ENCODE measurements at places on chromosomes 12 and 14.

GRCh38 chr14:61254808-61255526 lies 26.2 kb downstream of the TMEM30B start:
- ATAC-seq: no peak

- no peak for ATAC-seq
Observed at GRCh38 chr14:21083565-21084325, 13.6 kb downstream of the ARHGEF40 start.

- no peak for ATAC-seq
Observed at GRCh38 chr12:108947097-108947496, 67.2 kb downstream of the DAO start.

DNA sequence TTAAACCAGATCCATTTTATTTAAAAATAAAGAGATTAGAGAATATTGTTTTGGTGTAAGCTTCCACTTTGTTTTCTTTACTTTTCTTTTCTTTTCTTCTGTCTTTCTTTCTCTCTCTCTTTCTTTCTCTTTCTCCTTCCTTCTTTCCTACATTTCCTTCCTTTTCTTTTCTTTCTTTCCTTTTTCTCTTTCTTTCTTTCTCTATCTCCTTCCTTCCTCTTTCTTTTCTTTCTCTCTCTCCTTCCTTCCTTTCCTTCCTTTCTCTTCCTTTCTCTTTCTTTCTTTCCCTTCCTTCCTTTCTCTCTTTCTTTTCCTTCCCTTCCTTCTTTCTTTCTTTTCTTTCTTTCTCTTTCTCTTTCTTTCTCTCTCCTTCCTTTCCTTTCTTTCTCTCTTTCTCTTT lies 100.8 kb downstream of the TMTC3 start:
- ATAC-seq: no peak

- ATAC-seq: no peak
Observed at GRCh38 chr12:42639556-42639955, 50.0 kb upstream of the PRICKLE1 start.

DNA sequence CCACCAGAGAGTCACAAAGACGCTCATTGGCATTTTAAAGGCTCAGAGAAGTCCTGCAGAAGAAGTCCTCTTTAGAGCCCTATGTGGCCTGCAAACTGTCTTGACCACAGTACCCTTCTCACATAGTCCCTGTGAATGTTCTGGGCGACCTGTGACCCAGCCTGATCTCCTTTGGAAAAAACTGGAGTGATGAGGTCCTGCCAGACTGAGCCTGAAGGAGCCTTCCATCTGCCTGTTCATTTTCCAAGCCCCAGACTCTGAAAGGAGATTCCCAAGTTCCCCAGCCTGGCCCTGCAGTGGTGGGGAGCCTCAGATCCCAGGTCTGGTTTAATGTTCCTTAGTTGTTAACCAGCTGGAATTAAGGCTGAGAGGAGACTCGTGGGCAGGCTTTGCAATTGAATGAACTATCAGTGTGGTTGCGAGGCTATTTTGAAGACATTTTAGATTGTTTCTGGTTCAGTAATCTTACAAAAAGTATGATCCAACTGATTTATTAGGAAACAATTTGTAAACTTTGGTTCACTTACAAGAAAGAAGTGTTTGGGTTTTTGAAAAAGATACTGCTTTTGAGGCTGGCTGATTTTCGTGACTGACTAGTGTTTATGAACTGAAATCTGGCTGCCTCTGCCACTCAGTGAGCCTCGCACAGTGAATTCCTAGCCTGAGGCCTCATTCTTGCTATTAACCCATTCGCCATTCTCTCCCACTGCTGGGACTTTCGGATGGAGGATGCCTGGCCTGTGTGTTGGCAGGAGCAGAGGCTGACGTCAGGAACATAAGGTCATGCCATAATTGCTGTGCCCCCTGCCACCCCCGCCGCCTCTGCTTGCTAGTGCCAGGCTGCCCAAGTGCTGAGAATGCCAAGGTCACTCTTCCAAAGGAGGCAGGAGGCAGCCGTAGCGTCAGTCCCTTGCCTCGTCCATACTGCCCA lies 249.0 kb downstream of the CACNA1C start:
- peak; percentile 65 for ATAC-seq

GRCh38 chr12:79373896-79374499 lies 316.8 kb downstream of the PAWR start:
- ATAC-seq: no peak

- no peak for ATAC-seq
Observed at GRCh38 chr12:132818562-132818961, 10.1 kb downstream of the GOLGA3 start.

GRCh38 chr14:57297852-57298251 lies 29.1 kb downstream of the AP5M1 start:
- no peak for ATAC-seq

- ATAC-seq: no peak
Observed at GRCh38 chr12:109009766-109010165, 11.1 kb downstream of the SVOP start.

- ATAC-seq: no peak
Observed at GRCh38 chr12:130053651-130054069, 108.6 kb upstream of the FZD10 start.

GRCh38 chr12:75446857-75447256 lies 33.7 kb upstream of the GLIPR1 start:
- no peak for ATAC-seq

Measured in gastroesophageal sphincter (tissue), 4 donors.